ENCODE measurements at places on chromosomes 3 and 15.

GRCh38 chr3:30644615-30645014 lies 38.2 kb downstream of the TGFBR2 start:
- DNase-seq, result no peak

DNA sequence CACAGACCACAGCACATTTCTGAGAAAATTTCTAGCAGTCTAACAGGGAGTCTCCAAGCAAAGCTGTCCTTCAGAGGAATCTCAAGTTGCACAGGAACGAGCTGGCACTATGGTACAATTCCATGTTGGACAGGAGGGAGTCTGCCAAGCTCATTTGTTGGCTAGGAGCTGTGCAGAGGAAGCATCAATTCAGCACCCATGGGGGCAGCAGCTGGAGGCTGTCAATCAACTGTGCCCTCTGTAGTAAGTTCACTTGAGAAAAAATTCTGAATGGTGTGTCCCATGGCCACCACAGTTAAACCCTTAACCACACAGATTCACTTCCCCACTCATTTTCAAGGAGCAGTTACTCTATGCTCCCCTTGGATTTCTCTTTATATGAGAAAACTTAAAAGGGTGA lies 298.5 kb upstream of the PPP2R3A start:
- no peak for DNase-seq

- DNase-seq, result no peak
Measured at GRCh38 chr15:20386198-20386597, 155.4 kb downstream of the GOLGA6L6 start.

DNA sequence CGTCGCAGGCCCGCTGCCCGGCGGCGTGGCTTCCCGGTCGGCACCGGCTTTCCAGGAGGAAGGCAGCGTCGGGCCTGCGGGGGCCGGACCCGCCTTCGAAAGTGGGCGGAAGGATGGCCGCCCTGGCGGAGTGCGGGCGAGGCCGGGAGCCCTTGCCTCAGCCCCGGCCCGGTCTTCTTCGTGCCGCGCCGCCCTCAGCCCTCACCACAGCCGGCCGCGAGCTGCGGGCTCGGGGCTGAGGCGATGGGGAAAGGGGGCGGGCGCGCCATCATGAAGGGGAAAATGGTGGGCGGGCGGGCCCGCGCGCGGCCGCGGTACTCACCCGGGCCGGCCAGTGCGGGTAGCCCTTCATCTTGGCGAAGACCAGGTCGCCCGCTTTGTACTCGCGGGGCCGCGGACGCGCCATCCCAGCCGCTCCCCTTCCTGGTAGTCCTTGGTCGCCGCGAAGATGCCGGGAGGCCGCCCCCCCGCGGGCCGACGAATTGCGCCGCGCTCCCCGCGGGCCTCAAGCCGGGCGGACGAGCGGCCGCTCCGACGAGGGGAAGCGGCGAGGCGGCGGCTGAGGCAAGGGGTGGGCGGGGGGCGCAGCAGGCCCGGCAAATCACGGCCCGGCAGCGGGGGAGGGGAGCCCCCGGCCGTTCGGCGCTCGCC lies 489 bp downstream of the HDGFL3 start:
- no peak for DNase-seq

DNA sequence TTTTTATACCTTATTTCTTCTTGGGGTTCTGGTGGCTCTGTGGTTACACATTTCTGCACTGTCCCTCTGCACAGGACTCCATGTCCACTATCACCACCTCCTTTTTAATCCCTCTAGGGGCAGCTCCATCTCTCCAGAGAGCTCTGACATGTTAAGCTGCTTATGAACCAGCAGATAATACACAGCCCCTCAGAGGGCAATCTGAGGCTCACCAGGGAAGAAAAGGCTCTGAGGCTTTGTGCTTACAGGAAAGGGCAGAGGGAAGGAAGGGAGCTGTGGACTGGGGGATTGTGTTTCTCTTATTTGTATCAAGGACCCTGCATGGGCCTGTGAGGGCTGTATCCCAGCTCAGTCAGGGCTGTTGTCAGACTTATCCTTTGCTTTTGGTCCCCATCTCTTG lies 164.5 kb downstream of the EPHB1 start:
- DNase-seq, result no peak

GRCh38 chr15:48501208-48501607 lies 144.3 kb downstream of the FBN1 start:
- no peak for DNase-seq

GRCh38 chr3:53161820-53162671 lies 1.0 kb downstream of the PRKCD start:
- no peak for DNase-seq

DNA sequence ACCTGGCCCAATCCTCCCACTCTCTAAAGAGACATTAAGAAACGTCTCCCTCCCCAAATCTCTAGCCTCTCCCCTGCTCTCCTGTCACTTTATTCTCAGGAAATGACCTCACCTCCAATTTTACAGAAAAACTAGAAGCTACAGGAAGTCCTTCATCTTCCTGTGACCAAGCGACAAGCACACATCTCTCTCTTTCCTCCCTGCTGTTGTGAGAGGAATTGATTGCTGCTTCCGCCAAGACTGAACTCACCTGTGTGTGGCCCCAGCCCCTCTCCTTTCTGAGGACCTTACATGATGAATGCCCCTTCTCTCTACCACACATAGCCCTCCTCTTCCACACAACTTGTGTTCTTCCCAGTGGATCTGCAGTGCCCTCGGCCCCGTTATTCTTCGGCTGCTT lies 18.2 kb downstream of the DNAJB8 start:
- DNase-seq, result no peak

GRCh38 chr3:186044427-186044826 lies 64.5 kb downstream of the ETV5 start:
- DNase-seq, result no peak

DNA sequence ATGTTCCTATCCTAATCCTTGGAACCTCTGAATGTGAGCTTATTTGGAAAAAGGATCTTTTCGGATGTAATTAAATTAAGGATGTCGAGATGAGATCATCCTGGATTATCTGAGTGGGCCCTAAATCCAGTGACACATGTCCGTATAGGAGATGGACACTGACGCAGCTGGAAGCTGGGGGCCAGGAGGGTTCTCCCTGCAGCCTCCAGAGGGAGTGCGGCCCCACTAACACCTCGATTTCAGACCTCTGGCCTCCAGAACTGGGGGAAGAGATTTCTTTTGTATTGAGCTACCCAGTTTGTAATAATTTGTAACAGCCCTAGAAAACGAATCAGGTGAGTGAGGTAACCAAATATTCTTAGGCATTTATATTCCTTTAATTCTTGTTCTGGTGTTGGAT lies 2.5 kb downstream of the DNAJB8 start:
- DNase-seq, result no peak

GRCh38 chr3:134430950-134431445 lies 54.8 kb downstream of the ANAPC13 start:
- no peak for DNase-seq

Data from NCI-H1436 treated with DMSO at 0.1 percent for 48 hours (cell line).